ENCODE measurements at places on chromosomes 1 and 21. TPM values are rescaled to one million over a fixed set of nuclear protein-coding genes. Genes with fewer than 3 reads are reported as not detected.

The COL18A1 gene
- 19.2 TPM for total RNA-seq

The SLC5A9 gene
- not detected for total RNA-seq

The GPR37L1 gene
- total RNA-seq = 0.05 TPM

The APH1A gene
- 142 TPM for total RNA-seq

The DCST1 gene
- total RNA-seq = not detected

The SH2D2A gene
- 1.0 TPM for total RNA-seq

The KRTAP10-2 gene
- not detected for total RNA-seq

The NHLH2 gene
- total RNA-seq = 8.4 TPM

The LCE1A gene
- total RNA-seq = not detected

The VHLL gene
- total RNA-seq = 0.77 TPM

The TP73 gene
- total RNA-seq = 1.5 TPM

The SLC35F3 gene
- 2.6 TPM for total RNA-seq

The ADAMTS5 gene
- 0.40 TPM for total RNA-seq

The FMO3 gene
- not detected for total RNA-seq

The DSCAM gene
- total RNA-seq = 0.23 TPM

The RIMS3 gene
- total RNA-seq = 22.9 TPM

The KCNA2 gene
- total RNA-seq = 2.5 TPM

The YTHDF2 gene
- total RNA-seq = 150 TPM

The ZNF697 gene
- 19.5 TPM for total RNA-seq

The ADAM30 gene
- not detected for total RNA-seq

The DNAJC16 gene
- 21.5 TPM for total RNA-seq

The NR0B2 gene
- total RNA-seq = not detected

The LCE2B gene
- total RNA-seq = not detected

The PSMB2 gene
- total RNA-seq = 105 TPM
